Effector CD8-positive, alpha-beta T cell (primary cell): ENCODE measurements at places on chromosomes 2 and 18.

DNA sequence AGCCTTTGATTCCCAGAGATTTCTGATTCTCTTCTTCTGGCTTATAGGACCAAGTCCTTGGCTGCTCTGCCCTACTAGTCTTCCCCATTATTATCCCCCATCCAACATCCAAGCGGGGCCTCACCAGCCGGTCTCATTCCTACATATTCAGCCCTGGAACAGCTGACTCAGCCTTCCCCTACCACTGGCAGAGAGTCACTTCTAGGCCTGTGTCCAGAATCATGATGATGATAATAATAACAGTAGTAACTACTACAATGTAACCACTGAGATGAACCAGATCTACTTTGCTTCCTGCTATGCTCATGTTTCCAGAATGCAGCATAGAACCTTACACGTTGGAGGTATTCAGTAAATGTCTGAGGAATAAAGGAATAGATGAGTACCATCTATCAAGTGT is 295.2 kb downstream of the SRBD1 start:
- DNase-seq = no peak

- DNase-seq = no peak
These were observed 32.3 kb downstream of the COPS8 start for GRCh38 chr2:237118025-237118424.

DNA sequence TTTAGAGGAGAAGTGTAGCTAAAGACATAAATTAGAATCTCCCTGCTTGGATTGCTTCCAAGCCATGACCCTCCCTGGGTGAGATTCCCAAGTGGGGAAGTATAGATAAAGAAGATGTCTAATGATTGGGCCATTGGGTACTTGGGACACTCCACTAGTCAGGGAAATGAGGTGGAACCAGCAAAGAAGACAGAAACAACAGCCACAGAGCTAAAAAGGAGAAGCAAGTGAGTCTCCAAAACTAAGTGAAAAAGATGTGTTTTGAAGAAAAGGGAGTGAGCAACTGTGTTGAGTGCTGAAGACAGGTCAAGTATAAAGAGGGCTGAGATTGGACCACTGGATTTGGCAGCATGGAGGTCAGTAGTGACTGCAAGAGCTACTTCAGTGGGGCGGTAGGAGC is 276.7 kb upstream of the STON1 start:
- no peak for DNase-seq

DNA sequence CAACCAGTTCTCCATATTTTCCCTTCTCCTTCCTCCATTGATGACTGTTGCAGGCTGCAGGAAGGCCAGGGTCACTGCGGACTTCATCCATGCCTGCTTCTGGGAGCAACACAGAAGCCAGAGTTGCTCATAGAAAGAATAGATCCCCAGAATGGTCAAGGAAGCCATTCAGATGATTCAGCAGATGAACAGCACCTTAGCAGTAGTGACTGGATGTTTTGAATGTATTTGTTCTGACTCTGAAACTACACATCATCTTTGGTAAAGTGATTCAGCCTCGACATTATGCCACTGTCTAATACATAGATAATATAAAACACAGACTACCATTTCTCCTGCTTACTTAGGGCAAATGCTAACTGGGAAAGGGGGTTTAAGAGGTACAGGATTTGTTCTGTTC is 411.6 kb downstream of the RND3 start:
- no peak for DNase-seq

DNA sequence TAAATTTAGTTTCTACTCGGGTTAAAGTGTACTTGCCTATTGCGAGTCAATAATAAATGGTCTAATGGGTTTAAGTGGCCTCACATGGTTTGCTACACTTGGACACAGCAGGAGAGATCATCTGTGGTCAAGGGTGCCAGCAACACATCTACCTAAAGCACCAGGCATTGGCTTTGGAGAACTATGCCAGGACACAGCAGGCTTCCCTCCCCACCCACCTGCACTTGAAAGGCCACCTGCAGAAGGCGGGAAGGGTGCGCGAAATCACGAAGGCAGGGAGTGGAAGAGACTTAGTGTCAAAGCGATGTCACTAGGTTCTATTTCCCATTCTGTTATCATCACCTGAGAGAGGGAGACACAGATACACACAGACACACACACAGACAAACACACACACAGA is 44.5 kb downstream of the MYT1L start:
- DNase-seq = no peak

GRCh38 chr2:232966122-232966521 is 46.9 kb downstream of the NGEF start:
- no peak for DNase-seq

GRCh38 chr2:218582076-218582475 is 13.4 kb downstream of the CNOT9 start:
- DNase-seq = no peak

- DNase-seq = no peak
These were observed 106.6 kb upstream of the CYP1B1 start for GRCh38 chr2:38182492-38183003.

- no peak for DNase-seq
These were observed 31.9 kb downstream of the PSTPIP2 start for GRCh38 chr18:46040033-46040746.

- DNase-seq = no peak
These were observed at the start of gene TTR for GRCh38 chr18:31591628-31592027. TSS of gene TTR (plus strand) at chr18:31591877. CDS start at chr18:31591903, 26 bp downstream.
